ENCODE measurements at places on chromosomes 3 and 15. TPM values are rescaled to one million over a fixed set of nuclear protein-coding genes. Genes with fewer than 3 reads are reported as not detected.

GRCh38 chr3:178259703-178260102, 276.5 kb upstream of the KCNMB2 start:
- no peak for DNase-seq

DNA sequence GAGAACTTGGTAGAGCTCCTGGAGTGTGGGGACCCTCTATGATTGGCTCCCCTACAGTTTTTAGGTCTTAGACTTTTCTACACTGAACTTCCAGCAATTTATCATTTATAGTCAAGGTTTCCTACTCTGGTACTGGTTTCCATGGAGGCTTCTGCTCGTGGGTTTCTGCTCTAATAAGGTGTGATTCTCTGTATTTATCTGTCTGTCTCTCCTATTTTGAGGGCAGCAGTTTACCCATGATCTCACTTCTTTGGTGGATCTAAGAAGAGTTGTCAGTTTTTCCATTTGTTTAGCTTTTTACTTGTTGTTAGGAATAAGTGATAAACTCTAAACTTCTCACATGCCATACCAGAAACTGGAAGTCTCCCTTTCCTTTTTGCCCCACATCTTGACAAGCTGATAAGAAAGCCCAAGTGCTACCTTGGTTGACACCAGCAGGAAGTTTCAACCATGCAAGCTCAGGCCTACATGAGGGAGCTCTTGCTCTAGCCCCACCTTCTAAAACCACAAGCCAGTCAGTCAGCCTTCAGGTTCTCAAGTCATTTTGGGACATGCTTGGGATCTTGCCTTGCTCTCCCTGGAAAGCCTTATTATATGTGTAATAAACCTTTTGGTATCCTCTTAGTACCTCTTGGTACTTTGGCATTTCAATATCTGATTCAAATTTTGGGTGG, 10.0 kb downstream of the TIMMDC1 start:
- DNase-seq, result no peak

DNA sequence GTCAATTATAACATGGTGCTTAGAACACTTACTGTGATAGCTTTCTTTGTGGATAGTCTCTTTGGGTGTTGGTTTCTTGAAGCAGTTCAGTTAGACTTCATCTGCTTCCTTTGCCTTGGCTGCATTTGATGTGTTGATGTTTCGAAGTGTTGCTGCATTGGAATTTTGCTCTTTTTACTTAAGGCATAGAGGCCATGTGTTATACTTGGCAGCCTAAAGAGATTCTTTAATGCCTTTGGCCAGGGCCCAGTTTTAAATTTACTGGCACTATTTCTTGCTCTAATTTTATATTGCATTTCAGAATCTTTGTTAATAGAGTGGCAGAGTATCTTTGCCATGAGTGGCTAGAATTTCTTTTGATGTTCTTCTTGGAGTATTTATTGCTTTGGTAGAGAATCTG, 21.2 kb downstream of the NR1D2 start:
- no peak for DNase-seq

DNA sequence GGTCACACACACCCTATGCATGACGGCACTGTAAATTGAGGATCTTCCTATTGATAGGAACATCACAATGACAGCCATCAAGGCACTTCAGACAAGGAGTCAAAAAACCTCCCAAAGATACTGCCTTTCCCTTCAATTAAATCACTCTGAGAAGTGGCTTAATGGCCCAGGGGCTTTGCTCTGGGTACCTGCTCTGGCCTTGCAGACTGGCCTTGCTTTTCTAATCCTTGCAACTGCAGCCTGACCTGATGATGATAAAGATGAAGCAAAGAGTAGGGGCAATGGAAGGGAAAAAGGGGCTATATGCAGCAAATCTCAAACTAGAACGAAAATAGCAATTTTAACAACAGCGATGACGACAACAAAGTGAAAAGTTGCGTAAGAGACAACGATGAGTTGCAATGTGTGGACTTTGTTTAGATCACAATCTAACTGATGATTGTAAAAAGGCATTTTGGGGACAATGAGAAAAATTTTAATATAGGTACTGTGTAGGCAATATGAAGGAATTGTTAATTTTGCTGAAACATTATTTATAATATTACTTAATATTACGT, 14.6 kb downstream of the ADAMTS9 start:
- DNase-seq, result no peak

DNA sequence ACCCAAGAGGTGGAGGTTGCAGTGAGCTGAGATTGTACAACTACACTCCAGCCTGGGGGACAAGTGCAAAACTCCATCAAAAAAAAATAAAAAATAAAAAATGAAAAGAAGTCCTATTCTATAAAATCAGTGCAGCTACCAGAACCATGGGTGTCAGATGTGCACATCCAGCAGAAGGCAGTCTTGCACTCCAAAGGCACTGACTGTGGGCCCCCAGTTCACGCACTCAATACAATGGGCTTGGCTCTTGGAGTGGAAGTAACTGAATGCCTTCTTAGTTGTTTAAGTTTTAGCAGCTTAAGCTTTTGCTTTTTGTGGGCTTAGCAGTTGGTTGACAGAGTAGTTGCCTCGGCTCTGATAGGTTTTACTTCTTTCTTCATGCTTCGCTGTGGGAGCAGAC, 141.4 kb downstream of the AGBL1 start:
- DNase-seq, result no peak

- peak; percentile 9 for DNase-seq
Observed at GRCh38 chr3:72844436-72844993, 3.7 kb downstream of the SHQ1 start.

- DNase-seq, result peak; percentile 34
Observed at GRCh38 chr3:183264268-183264667, 11.2 kb downstream of the B3GNT5 start.

DNA sequence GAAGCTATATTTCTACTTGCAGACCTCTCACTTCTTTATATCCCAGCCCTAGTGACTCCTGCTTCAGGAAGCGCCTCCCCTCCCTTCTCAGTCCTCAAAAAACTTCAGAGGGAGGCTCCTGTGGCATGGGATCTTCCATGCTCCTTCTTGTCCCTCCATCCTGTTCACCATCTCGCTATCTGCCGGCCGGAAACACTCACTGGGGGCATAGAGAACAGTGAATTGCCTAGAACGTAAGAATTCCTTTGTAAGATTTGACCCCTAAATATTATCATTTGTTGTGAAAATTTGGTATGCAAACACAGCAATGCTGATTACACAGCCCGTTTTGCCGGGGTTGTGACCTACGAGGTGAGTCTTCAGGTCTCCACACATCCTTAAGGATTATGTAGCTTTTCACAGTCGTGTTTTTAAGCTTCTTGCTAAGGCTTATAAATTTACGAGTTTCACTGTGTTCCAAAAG, 218.7 kb upstream of the ATP10A start:
- no peak for DNase-seq

GRCh38 chr3:11363715-11364114, 91.5 kb downstream of the ATG7 start:
- DNase-seq, result no peak

GRCh38 chr3:170813266-170813665, 56.7 kb downstream of the RPL22L1 start:
- DNase-seq, result no peak

GRCh38 chr15:53644660-53645059, 114.8 kb downstream of the WDR72 start:
- no peak for DNase-seq

GRCh38 chr3:139297588-139298311, 46.1 kb upstream of the MRPS22 start:
- DNase-seq, result no peak

- peak; percentile 62 for DNase-seq
Observed at GRCh38 chr15:58019503-58020376, 45.8 kb downstream of the ALDH1A2 start.

- DNase-seq, result no peak
Observed at GRCh38 chr15:73633991-73634495, 854 bp upstream of the NPTN start.

DNA sequence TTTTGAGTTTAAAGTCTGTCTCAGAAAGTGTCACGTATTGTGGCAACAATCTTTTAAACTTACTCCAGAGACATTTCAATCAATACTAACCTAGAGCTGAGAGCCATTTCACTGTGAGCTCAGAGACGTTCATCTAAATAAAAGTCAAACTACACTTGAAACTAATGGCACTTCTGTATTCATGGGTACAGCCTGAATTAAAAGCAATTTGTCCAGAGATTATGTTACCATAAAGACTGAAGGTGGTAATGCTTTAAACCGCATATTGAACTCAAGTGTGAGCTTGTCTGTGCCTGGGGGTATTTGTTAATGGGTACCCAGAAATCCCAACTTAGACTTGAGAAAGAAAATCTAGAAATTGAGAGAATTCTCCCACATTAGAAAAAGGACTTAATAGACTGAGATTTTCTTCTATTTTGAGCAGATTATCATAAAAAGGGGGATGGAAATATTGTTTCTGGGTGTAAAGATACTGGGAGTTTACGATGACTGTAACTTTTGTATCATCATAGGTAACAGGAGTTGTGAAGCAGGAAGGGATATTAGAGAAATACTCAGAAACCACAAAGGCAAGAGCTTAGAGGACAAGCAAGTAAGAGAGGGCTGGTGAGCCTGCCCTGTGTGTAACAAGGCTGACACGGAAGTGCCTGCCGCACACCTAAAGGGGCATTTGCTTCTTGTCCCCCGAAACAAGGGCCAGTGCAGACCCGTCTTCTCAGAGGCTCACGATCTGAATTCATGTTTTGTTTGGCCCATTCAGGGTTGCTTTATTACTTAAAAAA, 36.9 kb downstream of the LRIG1 start:
- no peak for DNase-seq

GRCh38 chr15:79981831-79982455, 10.9 kb upstream of the BCL2A1 start:
- DNase-seq, result no peak

GRCh38 chr15:94206463-94207167, 24.7 kb upstream of the MCTP2 start:
- no peak for DNase-seq

- no peak for DNase-seq
Observed at GRCh38 chr3:97464035-97464434, 300.5 kb upstream of the ARL6 start.

GRCh38 chr15:51620641-51621040, 1.9 kb downstream of the DMXL2 start:
- DNase-seq, result no peak

- DNase-seq, result no peak
Observed at GRCh38 chr15:64026591-64026990, 19.7 kb downstream of the DAPK2 start.

DNA sequence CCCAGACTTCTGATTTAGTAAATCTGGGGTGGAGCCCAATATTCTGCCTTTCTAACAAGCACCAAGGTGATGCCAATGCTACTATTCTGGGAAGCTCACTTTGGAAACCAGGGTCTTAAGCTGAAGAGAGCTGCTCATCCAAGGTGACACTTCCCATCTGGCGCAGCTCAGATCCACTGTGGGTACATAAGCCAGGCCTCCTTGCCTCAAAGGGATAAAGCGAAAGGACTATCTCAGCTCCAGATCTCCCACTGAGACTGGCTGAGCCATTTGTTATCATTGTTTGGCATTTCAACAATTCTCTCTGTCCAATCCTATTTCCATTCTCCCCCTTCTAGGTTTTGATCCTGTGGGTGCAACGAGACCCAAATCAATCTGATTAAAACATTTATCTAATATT, 323.8 kb downstream of the GBE1 start:
- DNase-seq, result no peak

DNA sequence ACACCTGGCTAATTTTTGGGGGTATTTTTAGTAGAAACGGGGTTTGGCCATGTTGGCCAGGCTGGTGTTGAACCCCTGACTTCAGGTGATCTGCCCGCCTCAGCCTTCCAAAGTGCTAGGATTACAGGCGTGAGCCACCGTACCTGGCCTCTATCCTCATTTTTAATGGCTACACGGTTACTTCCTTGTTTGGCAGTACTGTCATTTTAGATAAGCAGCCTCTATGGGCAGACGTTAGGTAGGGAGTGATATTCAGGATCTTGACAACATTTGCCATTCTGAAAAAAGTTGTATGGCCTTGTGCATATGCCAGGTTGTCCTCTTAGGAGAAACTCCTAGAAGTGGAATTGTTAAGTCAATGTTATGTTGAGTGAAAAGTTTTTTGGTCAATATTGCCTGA, 141.7 kb downstream of the ITPR1 start:
- no peak for DNase-seq

GRCh38 chr3:63927422-63928280, 15.5 kb upstream of the SCAANT1 start:
- no peak for DNase-seq

DNA sequence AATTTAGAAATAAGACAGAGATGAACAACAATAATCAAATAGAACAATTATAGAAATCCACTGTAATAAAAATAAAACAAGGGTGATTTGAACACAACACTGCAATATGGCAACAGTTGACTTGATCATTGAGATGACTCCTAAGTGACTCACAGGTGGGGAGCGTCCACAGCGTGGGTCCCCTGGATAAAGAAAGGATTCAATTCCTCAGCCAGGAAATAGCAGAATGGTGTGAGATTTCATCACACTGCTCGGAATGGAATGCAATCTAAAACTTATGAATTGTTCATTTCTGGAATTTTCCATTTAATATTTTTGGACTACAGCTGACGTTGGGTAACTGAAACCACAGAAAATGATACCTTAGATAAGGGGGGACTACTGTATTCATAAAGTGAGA, 82.0 kb downstream of the CNTN3 start:
- no peak for DNase-seq

- no peak for DNase-seq
Observed at GRCh38 chr3:118907909-118908308, 126.7 kb downstream of the IGSF11 start.

GRCh38 chr3:58005669-58006068, 2.6 kb upstream of the FLNB start:
- peak; percentile 77 for DNase-seq

GRCh38 chr3:58353722-58354553, 21.2 kb downstream of the PXK start:
- DNase-seq, result no peak

DNA sequence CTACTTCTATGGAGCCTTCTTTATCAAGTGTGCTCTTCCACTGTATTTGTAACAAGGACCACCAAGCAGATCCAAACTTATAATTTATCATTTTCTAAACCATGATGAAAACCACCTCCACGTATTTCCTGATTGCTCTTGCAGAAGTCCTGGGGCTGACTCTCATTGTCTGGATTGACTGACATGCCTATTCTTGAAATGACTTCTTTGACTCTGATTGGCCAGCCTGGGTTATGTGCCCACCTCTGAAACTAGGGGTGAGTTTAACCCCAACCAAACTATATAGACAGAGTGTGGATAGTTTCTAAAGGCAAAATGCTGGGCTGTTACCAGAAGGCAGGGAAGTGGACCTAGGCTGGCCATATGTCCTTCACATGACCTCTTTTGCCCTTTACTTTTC, 12.7 kb downstream of the TMPRSS7 start:
- DNase-seq, result no peak

- peak; percentile 98 for DNase-seq
Observed at GRCh38 chr3:171790898-171791691, 19.2 kb downstream of the PLD1 start.

- DNase-seq, result no peak
Observed at GRCh38 chr15:40409366-40409765, 3.8 kb downstream of the IVD start.

GRCh38 chr3:58824285-58824684, 157.7 kb upstream of the FAM3D start:
- peak; percentile 43 for DNase-seq

Gene PLA2G4E
- not detected for total RNA-seq

Gene C2CD4A
- 3.2 TPM for total RNA-seq

Gene ALDH1A2
- 57.0 TPM for total RNA-seq

Gene IL5RA
- not detected for total RNA-seq

Gene PLCL2
- 10.7 TPM for total RNA-seq

Gene FBXO40
- not detected for total RNA-seq

Gene PAQR9
- not detected for total RNA-seq

Gene GOLGA8R
- total RNA-seq, result 0.26 TPM

Gene EFCC1
- total RNA-seq, result 2.7 TPM

Gene CCR8
- total RNA-seq, result not detected

Gene GOLGA8K
- 0.39 TPM for total RNA-seq

Gene MDFIC2
- not detected for total RNA-seq
